ENCODE measurements at places on chromosomes 7 and 10.

- peak; percentile 18 for DNase-seq
These were observed 287 bp downstream of the DCLRE1A start for GRCh38 chr10:113853578-113854012.

- no peak for DNase-seq
These were observed 180.7 kb upstream of the KLF14 start for GRCh38 chr7:130914554-130915294.

DNA sequence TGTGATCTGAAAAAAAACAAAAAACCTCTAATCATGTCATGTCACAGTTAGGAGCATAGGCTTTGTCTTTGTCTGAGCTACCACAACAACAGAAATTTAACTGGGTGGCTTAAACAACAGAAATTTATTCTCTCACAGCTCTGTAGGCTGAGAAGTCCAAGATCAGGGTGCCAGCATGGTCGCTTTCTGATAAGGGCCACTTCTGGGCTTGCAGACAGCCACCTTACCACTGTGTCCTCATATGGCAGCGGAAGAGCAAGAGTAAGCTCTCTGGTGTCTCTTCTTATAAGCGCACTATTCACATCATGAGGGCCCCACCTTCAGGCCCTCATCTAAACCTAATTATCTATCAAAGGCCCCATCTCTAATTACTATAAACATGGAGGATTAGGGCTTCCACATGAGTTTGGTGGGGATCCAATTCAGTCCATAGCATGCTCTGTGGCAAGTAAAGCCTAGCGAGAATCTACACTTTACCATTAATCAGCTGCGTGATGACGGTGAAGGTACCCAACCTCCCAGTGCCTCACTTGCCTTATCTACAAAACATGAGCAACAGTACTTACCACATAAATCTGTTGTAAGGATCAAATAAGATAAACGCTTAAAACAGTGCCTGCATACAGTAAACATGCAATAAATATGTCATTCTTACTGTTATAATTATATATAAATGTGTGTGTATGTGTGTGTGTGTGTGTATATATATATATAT, 17.3 kb downstream of the ZNF438 start:
- DNase-seq, result no peak

- no peak for DNase-seq
These were observed 119.0 kb upstream of the CACUL1 start for GRCh38 chr10:118873738-118874105.

DNA sequence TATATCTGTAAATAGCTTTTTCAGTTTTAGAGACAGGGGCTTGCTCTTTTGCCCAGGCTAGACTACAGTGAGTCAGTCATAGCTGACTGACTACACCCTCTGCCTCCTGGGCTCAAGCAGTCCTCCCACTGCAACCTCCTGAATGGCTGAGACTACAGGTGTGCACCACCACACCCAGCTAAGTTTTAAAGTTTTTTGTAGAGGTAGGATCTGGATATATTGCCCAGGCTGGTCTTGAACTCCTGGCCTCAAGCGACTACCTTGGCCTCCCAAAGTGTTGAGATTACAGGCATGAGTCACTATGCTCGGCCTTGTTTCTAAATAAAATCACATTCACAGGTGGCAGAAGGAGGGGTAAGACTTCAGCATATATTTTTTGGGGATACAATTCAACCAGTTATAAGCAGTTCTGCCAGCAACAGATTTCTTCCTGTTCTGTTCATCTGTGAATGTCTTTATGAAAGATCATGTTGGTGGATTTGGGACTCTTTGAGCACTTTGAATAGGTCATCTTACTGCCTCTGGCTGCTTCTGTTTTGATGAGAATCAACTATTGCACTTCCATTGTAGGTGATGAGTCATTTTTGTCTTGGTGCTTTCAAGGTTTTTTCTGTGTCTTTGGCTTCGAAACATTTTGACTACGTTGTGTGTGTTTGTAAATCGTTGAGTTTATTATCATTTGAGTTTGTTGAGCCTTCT, 15.7 kb downstream of the RBM33 start:
- no peak for DNase-seq

GRCh38 chr10:111199587-111199986, 122.8 kb downstream of the ADRA2A start:
- no peak for DNase-seq

DNA sequence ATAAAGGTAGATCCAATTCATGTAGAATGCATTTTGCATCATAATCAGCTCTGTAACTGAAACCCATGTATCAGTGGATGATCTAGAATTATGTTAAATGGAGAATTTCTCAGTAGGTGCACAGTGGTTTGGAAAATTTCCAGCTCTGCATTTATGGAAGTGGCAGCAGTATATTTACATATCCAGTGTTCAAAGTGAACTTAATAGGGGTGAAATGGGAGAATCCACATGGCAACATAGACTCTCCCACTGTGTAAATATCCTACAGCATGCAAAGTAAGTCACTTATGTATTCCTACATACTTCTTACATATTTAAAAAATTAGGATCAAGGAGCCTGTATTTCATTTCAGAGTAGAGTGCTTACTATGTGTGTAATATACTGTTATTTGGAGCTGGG, 35.3 kb downstream of the CDC14C start:
- no peak for DNase-seq

DNA sequence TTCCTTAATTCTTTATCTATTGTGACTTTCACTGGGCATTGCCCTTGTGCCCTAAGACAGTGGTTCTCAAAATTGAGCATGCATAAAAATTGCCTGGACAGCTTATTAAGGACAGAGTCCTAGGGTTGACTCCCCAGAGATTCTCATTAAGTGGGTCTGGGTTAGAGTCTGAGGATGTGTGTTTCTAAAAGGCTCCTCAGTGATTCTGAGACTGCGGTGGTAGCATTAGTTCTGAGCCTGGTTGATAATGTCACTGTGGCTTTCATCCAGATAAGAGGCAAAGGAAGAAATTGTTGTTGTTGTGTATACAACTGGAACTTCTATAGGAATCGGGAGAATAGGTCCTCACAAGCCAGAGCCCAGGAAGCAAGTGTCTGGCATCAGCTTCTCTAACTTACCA, 1.3 kb downstream of the IFIT2 start:
- no peak for DNase-seq

GRCh38 chr7:152351168-152351567, 84.6 kb downstream of the KMT2C start:
- no peak for DNase-seq

GRCh38 chr10:124683814-124684213, 60.4 kb downstream of the FAM53B start:
- no peak for DNase-seq

GRCh38 chr7:32943252-32944030, 13.8 kb upstream of the FKBP9 start:
- no peak for DNase-seq

- peak; percentile 29 for DNase-seq
These were observed 11.6 kb downstream of the ZDHHC6 start for GRCh38 chr10:112434988-112435619.

- DNase-seq, result no peak
These were observed 314.0 kb downstream of the CDK14 start for GRCh38 chr7:90910136-90910535.

DNA sequence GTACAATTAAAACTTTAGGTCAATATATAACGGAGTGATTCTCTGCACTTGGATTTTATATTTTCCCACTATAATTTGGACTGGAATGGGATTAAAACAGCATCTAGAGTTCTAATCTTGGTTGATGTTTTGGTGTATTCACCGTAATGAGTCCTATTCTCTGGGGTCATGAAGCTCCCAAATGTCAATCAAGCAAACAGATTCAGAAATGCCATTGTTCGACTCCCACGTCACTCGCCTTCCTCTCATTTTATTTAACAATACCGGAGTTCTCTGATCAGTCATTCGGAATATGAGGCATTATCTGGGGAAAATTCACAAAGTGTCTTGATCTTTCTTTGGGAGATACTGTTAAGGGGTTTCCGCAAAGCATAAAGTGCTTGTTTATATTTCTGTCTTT, 26.5 kb downstream of the SKIDA1 start:
- DNase-seq, result no peak

DNA sequence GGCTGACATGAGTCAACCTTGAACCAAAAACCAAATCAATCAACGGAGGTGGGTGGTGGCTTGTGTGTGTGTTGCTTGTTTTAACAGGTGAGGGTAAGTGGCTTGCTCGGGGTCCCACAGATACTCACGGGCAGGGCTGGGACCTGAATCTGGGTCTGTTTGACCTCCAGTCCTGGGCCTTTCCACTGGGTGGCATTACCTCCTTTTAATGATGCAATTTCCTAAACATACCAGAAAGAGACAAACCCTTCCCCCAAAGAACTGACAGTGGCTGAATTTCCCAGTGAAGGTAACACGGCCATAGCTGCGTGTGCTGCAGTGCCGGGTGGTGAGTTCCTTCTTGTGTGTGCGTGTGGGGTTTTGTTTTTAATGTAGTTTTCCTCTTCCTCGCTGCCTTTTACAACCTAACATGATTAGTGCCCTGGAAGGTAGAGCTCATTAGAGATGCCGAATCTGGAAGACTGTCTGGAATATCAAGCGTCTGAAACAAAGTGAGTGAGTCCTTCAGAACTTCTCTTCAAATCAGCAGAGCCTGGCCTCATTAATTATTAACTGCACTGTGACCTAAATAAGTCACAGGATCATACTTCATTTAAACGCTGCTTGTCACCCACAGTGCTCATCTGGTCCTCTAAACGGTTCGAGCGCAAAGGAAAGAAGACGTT, 166.1 kb upstream of the TCERG1L start:
- DNase-seq, result peak; percentile 7

DNA sequence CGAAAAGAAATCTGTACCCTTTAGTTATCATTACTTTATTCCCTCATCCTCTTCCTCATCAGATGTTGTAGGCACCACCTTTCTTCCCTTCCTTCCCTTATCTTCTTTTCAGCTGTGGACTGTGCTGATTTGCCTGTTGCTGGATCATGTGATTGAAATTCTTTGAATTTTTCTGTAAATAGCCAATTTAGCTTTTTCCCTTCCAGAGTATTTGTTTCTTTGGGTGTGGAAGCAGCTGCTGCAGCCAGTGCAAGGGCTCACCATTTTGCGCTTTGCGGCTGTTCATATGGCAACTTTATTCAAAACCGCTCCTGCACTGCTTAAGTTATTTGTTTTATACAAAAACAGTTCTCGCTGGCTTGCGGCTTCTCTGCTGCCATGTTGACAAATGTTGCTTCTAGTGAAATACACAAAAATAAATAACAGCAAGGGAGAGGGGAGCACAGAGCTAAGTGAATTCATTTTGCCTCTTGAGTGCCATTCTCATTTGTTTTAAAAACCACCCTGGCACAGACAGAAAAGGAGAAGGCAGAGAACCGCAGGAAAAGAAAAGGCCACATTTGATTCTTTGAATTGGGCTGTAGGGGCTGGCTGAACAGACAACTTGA, 151.2 kb downstream of the AUTS2 start:
- no peak for DNase-seq

- DNase-seq, result no peak
These were observed 22.9 kb downstream of the IKZF1 start for GRCh38 chr7:50327443-50327842.

GRCh38 chr7:101588131-101588935, 40.8 kb downstream of the MYL10 start:
- no peak for DNase-seq

- DNase-seq, result peak; percentile 70
These were observed 1.7 kb upstream of the PAX2 start for GRCh38 chr10:100743626-100744135.

DNA sequence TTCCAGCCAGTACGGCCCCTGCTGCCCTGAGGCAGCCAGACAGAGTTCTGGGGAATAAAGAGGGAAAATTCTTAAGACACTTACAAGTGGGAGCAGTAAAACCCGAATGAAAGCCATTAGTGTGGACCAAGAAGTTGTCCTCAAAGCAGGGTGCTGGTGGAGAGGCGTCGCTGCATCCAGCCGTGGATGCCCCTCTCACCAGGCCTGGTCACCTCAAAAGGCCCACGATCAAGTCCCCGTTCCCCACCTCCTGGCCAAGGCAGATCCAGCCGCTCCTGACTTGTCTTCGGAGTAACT, 656 bp downstream of the VSTM4 start:
- no peak for DNase-seq

- no peak for DNase-seq
These were observed 51.5 kb downstream of the MAD1L1 start for GRCh38 chr7:2181077-2181854.

DNA sequence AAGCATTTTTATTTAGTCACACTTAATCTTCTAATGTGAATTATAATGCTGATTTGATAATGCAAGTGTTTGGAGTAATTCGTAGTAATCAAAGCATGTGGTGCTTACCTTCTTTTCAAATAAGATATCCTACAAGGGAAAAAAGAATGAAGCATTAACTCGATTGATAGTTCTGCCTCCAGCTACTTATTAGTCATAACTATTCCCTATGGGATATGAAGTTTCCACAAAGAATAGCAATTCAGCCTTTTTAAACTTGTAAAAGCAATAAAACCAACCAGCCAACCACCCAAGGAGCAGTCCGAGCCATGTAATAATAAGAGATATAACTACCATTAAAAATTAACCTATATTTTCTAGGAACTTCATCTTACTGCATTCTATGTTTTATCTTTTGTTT, 11.6 kb downstream of the COL28A1 start:
- DNase-seq, result no peak

DNA sequence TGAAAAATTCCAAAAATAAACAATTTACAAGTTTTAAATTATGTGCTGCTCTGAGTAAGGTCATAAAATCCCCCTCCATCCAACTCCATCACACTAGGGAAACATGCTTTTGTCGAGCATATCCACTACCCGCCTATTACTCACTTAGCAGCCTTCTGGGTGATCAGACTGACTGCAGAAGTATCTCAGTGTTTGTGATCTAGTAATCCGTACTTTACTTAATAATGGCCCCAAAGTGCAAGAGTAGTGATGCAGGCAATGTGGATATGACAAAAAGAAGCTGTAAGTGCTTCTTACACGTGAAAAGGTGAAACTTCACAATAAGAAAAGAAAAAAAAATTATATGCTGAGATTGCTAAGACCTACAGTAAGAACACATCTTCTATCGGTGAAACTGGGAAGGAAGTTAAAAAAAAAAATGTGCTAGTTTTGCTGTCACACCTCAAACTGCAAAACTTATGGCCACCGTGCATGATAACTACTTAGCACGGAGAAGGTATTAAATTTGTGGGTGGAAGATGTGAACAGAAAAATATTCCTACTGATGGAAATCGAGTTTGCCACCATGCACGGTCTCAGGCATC, 43.2 kb downstream of the SEMA3C start:
- DNase-seq, result no peak

GRCh38 chr10:127996586-127996985, 89.7 kb downstream of the PTPRE start:
- DNase-seq, result no peak

GRCh38 chr10:86556933-86557649, 35.5 kb upstream of the WAPL start:
- no peak for DNase-seq

DNA sequence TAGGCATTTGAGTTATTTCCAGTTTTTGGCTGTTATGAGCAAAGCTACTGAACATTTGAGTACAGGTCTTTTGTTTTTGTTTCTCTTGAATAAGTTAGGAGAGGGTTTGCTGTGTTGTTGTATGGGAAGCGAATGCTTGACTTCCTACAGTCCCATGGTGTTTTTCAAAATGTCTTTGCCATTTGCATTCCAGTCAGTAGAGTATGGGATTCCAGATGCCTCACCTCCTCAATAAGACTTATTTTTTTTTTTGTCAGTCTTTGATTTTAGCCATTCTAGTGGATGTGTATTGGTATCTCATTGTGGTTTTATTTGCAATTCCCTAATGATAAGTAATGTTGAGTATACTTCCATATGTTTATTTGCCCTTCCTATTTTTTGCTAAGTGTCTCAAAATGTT, 19.4 kb downstream of the CDK13 start:
- no peak for DNase-seq
